Thymus (tissue), 14 donors: ENCODE measurements at places on chromosomes 7 and 10. TPM values are rescaled to one million over a fixed set of nuclear protein-coding genes. Genes with fewer than 3 reads are reported as not detected.

- peak overlapping the region; percentile 49 for H3K4me3 ChIP-seq
- no peak overlapping the region for H3K27ac ChIP-seq
- no peaks in the 10 kb centered on the region for H3K36me3 ChIP-seq
- H3K27me3 ChIP-seq = no peaks in the 10 kb centered on the region
These were observed 64.0 kb downstream of the OAT start for GRCh38 chr10:124354411-124355382.

DNA sequence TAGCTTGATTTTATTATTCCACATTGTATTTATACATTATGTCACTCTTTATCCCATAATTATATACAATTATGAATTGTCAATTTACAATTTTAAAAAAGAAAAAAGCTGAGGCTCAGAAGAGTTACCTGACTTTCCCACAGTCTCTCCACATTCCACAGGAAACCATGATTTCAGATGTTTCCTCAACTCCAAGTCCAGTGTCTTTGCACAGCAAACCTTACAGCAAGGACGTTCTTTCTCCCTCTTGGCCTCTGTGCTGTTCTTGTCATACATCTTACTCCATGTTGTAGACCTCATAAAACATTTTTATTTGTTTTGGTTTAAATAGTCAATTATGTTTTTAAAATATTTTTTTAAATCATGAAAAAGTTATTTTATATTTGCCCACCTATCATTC lies 34.9 kb upstream of the GRB10 start:
- no peaks in the 10 kb centered on the region for H3K36me3 ChIP-seq
- no peaks in the 10 kb centered on the region for H3K4me1 ChIP-seq
- no peaks in the 10 kb centered on the region for H3K27me3 ChIP-seq
- DNase-seq = no peak
- H3K27ac ChIP-seq = no peak overlapping the region

DNA sequence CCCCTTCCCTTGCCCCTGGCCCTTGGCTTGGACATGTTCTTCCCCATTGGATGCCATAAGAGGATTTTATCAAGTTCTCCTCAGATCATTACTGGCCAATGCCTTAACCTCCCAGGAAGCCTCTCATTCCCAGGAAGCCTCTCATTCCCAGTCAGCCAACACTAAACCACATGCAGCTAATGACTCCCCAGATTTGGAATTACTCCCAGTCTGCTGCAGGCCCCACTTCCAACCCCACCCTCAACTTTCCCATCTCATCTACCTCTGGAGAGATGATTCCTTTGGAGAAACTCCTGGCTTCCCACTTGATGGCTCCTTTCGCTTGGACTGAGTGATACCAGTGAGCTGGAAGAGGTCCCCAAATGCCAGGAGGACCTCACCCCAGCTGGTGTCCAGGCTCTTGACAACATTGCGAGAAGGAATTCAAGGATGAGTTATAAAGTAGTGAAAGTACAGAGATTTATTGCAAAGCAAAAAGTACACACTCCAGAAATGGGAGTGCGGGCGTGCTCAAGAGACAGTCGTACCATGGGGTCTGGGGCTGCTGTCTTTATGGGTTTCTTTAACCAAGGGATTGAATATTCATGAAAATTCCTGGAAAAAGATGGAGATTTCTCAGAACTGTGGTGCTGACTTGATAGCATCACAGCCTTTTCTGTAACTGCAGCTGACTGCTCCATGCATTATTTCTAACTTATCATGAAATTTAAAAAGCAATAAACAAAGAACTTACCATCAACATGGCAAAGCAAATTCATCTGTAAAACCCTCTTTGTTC lies 117.2 kb upstream of the ADCY1 start:
- no peak for DNase-seq
- H3K4me1 ChIP-seq = no peaks in the 10 kb centered on the region
- H3K27me3 ChIP-seq = no peaks in the 10 kb centered on the region
- no peak overlapping the region for H3K27ac ChIP-seq
- H3K4me3 ChIP-seq = no peak overlapping the region

GRCh38 chr10:32111585-32111984 lies 55.4 kb upstream of the KIF5B start:
- H3K27ac ChIP-seq = no peak overlapping the region
- H3K4me3 ChIP-seq = no peak overlapping the region
- no peaks in the 10 kb centered on the region for H3K36me3 ChIP-seq
- H3K4me1 ChIP-seq = no peaks in the 10 kb centered on the region
- no peak for DNase-seq

GRCh38 chr10:113712755-113713639 lies 33.3 kb downstream of the CASP7 start:
- H3K4me1 ChIP-seq = peaks cover 4% of the 10 kb centered on the region
- no peak overlapping the region for H3K4me3 ChIP-seq
- no peaks in the 10 kb centered on the region for H3K27me3 ChIP-seq

DNA sequence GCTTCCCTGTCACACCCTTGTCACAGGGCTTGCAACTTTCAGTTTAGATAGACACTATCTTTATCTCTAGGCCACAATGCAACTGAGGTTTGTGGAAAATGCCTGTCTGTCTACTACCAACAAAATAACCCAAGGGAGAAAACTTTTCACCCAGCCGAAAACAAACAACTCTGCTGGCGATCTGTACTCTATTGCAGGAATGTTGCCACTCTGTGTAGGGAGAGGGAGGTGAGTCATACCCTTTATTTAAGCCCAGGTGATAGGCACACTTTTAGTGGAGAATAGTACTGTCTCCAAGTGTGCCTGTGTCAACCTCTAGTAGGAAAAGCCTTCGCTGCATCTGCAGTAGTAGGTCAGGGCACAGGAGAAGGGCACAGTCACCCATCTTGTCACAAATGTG lies 108.3 kb downstream of the SLC25A40 start:
- DNase-seq = no peak
- no peaks in the 10 kb centered on the region for H3K4me1 ChIP-seq
- no peak overlapping the region for H3K27ac ChIP-seq
- H3K4me3 ChIP-seq = no peak overlapping the region
- no peaks in the 10 kb centered on the region for H3K36me3 ChIP-seq

GRCh38 chr7:41149576-41149975 lies 553.3 kb downstream of the INHBA start:
- no peak for DNase-seq
- no peak overlapping the region for H3K4me3 ChIP-seq
- no peak overlapping the region for H3K27ac ChIP-seq
- no peaks in the 10 kb centered on the region for H3K4me1 ChIP-seq
- no peaks in the 10 kb centered on the region for H3K27me3 ChIP-seq

NODAL gene
- 0.28 TPM for total RNA-seq

DNA sequence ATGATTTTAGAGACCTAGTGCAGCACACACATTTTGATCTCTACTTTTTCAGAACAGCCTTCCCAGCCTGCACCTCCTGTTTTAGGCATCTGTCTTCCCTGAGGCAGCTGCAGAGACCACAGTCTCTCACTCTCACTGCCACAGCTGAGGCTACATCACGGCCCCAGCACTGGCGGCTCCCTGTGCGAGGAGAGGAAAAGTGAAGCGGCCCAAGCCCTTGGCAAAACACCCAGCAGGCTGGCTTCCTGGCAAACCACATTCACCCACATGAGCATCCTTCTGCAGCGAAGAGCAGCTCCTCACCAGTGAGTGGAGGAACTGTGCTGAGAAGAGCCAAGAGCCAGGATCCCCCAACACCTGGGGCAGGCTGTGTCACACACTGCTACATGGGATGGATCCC lies 14.0 kb downstream of the HUS1 start:
- H3K4me1 ChIP-seq = no peaks in the 10 kb centered on the region
- H3K27me3 ChIP-seq = no peaks in the 10 kb centered on the region
- peaks cover 57% of the 10 kb centered on the region for H3K36me3 ChIP-seq
- no peak for DNase-seq
- H3K27ac ChIP-seq = no peak overlapping the region

GRCh38 chr10:107616463-107617410 lies 452.2 kb upstream of the SORCS1 start:
- no peak overlapping the region for H3K27ac ChIP-seq
- no peaks in the 10 kb centered on the region for H3K36me3 ChIP-seq
- no peak for DNase-seq
- H3K4me3 ChIP-seq = no peak overlapping the region
- no peaks in the 10 kb centered on the region for H3K27me3 ChIP-seq
- no peaks in the 10 kb centered on the region for H3K4me1 ChIP-seq

DNA sequence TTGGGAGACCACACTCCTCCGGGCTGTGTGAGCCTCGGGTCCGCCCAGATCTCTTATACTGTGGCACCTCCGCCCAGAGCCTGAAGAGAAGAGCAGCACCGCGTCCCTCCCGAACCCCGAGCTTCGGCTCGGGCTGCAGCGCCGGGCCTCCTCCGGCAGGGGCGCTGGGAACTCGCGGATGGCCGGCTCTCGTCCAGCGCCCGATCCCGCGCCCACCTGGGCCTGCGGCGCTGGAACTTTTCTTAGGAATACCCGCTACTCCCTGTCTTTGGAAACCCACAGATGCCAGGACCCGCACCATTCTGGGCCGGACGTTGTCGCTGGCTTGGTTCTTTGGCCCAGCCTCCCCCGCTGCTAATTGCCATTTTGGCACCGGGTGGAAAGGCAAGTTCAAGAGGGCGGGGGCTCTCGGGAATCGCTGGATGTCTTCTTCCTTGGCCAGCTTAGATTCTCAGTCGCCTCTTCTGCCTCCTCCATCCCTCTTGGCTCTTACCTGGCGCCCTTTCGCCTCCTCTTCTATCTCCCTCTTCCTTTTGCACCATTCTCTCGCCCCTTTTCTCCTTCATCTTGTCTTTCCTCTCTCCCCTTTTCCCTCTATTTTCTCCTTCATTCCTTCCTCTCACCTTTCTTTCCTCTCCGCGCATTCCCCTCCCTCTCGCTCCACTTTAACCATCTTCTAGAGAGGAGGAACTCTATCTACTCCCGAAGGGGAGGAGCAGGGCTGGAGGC lies 2.1 kb upstream of the SORCS3 start:
- H3K27me3 ChIP-seq = peaks cover 60% of the 10 kb centered on the region
- no peak for DNase-seq
- no peak overlapping the region for H3K4me3 ChIP-seq

DNA sequence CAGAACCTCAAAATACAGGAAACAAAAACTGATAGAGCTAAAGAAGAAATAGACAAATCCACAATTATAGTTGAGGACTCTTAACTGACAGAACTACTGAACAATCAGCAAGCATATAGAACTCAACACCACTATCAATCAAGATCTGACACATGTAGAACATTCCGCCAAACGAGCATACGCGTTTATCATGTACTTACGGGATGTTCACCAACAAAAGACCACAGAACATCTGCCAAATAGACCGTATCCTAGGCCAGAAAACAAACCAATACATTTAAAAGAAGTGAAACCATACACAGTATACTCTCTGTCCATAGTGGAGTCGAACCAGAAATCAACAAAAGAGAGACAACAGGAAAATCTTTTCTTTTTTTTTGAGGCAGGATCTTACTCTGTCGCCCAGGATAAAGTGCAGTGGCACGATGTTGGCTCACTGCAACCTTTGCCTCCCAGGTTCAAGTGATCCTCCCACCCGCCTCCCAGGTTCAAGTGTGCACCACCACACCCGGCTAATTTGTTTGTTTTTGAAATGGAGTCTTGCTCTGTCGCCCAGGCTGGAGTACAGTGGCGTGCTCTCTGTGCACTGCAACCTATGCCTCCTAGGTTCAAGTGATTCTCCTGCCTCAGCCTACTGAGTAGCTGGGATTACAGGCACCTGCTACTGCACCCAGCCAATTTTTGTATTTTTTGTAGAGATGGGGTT lies 5.1 kb downstream of the GNA12 start:
- H3K27ac ChIP-seq = no peak overlapping the region
- H3K36me3 ChIP-seq = no peaks in the 10 kb centered on the region
- H3K4me1 ChIP-seq = peaks cover 7% of the 10 kb centered on the region
- no peak overlapping the region for H3K4me3 ChIP-seq

PRPS1L1 gene
- total RNA-seq = not detected

DNA sequence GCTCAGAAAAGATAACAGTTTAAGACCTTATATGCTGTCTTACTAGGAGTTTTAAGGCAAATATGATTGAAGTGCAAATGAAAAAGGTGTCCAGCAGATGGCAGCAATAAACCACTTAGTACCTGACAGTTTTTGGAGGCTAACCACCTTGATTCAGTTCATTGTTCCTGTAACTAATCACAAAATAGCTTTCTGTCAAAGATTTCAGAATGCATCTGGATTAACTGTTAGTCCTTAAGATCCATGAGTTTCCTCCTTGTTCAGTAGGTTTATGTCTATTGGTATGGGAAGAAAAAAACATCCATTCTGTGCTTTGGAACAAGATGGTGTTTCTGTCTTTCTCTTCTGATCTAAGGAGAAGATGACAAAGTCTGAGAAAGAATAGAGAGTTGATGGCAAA lies 46.6 kb downstream of the CCSER2 start:
- DNase-seq = peak; percentile 76
- H3K36me3 ChIP-seq = peaks cover 13% of the 10 kb centered on the region
- H3K4me1 ChIP-seq = no peaks in the 10 kb centered on the region

C10orf62 gene
- not detected for total RNA-seq

GRCh38 chr7:79376299-79377025 lies 77.0 kb downstream of the MAGI2 start:
- DNase-seq = no peak
- H3K36me3 ChIP-seq = no peaks in the 10 kb centered on the region
- no peak overlapping the region for H3K27ac ChIP-seq

ANKRD30A gene
- not detected for total RNA-seq
